ENCODE measurements at places on chromosomes 7 and 10.

DNA sequence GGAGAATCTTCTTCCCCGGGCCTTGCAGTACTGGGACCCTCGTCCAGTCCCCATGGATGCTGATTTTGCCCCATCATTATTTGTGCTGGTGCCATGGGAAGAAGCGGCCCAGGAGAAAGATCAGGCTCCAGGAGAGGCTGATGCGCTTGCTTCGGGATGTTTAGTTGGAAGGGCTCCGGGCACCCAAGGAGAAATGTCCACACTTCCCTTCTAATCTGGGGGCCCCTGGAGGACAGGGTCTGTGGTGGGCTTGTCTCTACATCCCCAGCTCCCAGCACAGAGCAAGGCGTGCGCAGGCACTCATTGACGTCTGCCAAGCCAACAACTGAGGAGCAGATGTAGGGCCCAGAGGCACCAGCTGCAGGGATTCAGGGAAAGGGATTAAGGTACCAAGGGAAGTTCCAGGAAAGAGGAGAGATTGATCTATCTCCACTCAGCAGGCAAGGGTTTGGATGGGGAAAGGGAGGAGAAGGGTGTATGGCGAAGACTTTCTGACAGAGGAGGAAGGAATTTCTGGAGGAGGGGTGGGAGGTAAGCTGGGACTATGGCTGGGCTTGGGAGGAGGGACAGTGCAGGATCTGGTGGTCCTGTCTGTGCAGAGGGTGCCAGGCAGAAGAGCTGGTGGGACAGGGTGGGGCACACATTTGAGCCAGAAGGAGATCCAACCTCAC, 38.7 kb upstream of the LEP start:
- H3K27me3 ChIP-seq, result peaks cover 45% of the 10 kb centered on the region
- no peaks in the 10 kb centered on the region for H3K36me3 ChIP-seq
- peaks cover 8% of the 10 kb centered on the region for H3K4me1 ChIP-seq
- no peak overlapping the region for H3K27ac ChIP-seq
- H3K4me3 ChIP-seq, result no peak overlapping the region

- H3K27me3 ChIP-seq, result peaks cover 61% of the 10 kb centered on the region
- no peak for DNase-seq
- H3K4me3 ChIP-seq, result no peak overlapping the region
- H3K4me1 ChIP-seq, result no peaks in the 10 kb centered on the region
- no peaks in the 10 kb centered on the region for H3K36me3 ChIP-seq
Observed at GRCh38 chr10:27723436-27723835, 22.2 kb downstream of the MKX start.

- peaks cover 18% of the 10 kb centered on the region for H3K27me3 ChIP-seq
- DNase-seq, result no peak
- H3K27ac ChIP-seq, result no peak overlapping the region
- H3K4me3 ChIP-seq, result no peak overlapping the region
- H3K36me3 ChIP-seq, result no peaks in the 10 kb centered on the region
Observed at GRCh38 chr10:100020142-100020885, 10.6 kb upstream of the DNMBP start.

DNA sequence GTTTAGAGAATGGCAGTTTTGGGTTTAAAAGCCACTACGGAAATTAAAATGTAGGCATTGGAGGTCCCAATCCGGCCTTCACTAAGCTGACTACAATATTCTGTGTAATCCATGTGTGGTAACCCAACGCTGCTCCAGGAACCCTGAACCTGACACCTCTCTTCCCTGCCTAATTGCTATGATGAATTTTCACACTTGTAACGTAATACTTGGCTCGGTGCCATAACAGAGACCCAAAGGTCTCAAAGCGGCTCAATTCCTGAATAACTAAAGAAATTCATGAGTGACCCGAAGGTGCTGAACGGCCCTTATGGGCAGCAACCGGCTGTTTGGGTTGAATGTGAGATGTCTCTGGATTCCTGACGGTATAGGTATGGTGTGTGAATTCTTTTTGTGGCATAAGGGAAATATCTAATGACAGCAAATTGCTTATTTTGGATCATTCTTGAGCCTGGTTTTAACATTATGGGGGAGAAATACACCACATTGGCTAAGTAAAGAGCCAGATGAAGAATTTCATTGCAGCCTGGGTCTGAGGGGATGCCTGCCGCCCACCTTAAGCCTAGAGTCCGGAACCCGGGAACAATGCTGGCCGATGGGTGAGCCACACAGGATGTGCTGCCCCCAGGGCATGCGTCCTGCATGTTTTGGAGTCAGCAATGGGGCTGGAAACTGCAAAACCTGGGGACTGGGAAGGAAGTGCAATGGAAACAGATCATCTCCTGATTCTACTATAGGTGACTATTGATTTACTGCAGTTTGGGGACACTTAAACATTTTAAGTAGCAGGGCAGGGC, 69.7 kb upstream of the FZD8 start:
- no peaks in the 10 kb centered on the region for H3K27me3 ChIP-seq
- DNase-seq, result no peak

DNA sequence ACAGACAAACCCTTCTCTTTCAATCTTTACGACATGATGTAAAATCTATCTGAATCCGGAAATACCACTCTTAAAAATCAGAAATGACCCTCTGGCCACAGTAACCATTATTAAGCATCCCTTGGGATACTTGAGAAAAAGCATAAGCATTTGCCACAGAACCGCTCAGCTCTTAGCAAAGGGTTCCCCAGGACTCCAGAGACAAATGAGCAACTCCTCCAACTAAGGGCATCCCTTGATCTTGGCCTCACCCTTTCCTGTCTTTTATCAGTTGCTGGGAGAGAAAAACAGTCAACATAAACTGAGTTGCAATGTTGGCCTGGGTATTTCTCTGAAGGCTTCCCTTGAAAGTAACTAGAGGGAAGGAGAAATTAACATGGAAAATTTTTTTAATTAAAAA, 3.5 kb downstream of the PDLIM1 start:
- H3K4me1 ChIP-seq, result peaks cover 26% of the 10 kb centered on the region
- H3K27ac ChIP-seq, result no peak overlapping the region
- peaks cover 6% of the 10 kb centered on the region for H3K36me3 ChIP-seq
- peaks cover 61% of the 10 kb centered on the region for H3K27me3 ChIP-seq
- no peak for DNase-seq
